ENCODE measurements at places on chromosomes 11 and 22.

DNA sequence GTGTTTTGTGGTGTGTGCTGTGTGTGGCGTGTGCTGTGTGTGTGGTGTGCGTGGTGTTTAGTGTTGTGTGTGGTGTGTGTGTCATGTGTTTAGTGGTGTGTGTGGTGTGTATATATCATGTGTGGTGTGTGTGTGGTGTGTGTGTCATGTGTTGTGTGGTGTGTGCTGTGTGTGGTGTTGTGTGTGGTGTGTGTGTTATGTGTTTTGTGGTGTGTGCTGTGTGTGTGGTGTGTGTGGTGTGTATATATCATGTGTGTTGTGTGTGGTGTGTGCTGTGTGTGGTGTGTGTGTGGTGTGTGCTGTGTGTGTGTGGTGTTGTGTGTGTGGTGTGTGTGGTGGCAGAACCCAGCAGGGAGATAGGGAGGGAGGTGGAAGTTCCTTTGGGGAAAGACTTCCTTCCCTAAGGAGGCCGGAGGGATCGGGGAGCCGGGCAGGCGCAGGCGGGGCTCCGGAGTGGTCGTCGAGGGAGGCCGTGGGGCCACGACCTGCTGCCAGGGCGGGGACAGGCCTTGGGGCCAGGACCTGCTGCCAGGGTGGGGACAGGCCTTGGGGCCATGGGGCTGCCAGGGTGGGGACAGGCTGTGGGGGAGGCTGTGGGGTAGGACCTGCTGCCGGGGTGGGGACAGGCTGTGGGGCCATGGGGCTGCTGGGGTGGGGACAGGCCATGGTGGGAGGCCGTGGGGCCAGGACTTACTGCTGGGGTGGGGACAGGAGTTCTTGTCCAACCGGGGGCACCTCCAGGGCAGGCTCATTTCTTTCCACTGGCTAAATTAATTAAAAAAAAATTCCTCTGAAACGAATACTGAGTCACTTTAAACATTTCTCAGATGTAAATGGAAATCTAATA lies 15.2 kb downstream of the PIM3 start:
- DNase-seq, result no peak

- DNase-seq, result no peak
Observed at GRCh38 chr11:113514856-113515255, 39.7 kb upstream of the DRD2 start.

- no peak for DNase-seq
Observed at GRCh38 chr11:390175-390574, 3.8 kb upstream of the PKP3 start.

DNA sequence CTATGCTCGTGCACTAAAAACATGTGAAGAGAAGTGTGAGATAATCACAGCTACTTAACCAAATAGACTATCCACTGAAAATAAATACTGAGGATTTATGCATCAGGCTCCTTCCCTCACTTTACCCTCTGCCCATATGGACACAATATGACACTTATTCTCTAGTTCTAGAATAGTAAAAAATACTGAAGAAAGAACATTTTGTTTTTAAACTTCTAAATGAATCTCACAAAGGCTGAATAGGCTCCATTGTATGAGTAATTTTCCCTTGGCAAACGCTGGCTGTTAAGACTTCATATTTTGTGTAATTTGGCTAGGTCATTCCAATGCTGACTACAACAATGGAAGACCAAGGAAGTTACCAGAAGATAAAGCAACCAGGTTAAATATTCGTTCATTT lies 9.9 kb downstream of the HPS5 start:
- no peak for DNase-seq

DNA sequence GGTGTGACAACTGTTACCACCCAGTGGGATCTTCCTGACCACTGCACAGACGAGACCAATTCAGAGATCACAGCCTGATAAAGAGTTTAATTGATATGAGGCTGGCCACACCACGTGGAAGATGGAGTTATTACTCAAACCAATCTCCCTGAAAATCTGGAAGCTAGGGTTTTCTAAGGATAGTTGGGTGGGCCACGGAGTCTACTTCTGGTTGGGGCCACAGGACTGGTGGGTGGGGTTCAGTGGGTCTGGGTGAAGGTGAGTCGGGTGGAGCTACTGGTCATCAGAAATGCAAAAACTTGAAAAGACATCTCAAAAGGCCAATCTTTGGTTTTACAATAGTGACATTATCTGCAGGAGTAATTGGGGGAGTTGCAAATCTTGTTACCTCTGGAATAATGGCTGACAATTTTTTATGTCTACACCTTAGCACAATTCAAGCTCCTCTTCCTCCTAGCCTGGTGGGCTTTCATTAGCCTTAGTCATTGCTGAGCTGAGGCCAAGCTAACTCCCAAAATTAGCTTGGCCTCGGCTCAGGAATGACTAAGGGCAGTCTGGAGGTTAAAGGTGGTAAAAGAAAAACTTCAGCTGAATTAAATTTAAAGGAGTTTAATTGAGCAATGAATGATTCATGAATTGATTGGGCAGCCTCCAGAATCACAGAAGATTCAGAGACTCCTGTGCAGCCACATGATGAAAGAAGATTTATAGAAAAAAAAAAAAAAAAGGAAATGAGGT lies 13.1 kb downstream of the C11orf96 start:
- no peak for DNase-seq

DNA sequence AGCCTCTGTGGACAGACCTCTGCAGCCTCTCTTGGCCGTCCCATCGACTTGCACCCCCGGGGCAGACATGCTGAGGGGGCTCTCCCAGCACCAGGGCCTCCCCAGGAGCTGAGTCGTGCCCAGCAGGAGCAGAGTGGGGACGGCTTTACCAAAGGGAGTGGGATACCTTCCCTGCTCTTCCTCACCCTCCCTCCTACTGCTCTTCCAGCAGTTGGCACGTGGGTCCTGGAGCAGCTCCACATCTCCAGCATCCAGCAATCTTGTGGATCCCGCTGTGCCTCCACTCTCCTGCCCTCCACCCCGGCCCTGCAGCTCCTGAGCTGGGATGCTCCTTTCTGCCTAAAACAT lies 854.0 kb downstream of the BRD1 start:
- DNase-seq, result no peak

- DNase-seq, result no peak
Observed at GRCh38 chr11:1165256-1166041, 7.7 kb downstream of the MUC5AC start.

DNA sequence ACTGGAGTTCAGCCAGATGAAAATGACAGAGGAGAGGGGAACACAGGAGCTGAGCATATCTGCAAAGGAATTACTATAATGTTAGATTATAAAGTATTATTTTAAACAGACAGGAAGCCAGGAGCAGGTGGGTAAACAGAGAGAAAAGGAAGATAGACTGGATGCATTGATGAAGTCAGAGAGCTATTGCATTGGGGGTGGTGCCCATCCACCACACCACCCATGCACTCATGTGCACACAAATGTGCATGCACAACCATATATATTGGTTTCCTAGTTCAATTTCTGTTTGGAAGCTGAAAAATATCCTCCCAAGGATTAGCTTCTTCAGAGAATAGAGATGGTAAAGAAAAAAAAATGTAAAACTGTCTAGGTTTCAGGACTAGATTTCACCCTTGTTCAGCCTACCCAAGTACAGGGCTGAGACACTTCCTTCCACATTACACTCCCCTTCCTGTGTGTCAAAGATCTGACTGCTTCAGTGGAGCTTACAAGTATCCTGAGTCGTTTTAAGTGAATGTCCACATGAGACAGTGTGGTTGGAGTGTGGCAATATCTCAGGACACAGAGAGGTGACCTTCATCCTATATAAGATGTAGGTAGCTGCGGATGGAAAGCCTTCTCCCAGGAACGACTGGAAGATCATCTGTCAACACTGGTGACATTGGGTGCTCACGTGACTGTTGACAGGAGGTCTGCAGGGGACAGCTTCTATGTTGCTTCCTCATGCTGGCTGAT lies 12.2 kb upstream of the SMPD1 start:
- no peak for DNase-seq

DNA sequence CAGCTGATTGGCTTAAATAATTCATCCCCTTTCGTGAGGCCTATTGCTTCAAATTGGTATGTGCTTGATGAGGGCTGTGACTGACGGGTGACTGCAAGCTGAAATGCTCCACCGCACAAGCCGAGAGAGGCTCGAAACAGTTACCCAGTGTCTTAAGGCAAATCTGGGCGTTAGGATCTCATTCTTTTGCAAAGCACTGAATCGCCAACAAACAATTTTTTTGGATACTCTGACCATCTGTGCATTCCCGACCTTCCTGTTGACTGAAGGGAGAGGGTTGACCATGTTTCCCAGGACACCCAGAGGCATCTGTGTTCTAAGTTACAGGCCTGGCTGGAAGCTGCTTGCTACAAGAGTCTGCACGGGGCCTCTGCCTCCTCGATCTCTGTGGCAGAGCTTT lies 32.1 kb downstream of the CACNG2 start:
- no peak for DNase-seq

DNA sequence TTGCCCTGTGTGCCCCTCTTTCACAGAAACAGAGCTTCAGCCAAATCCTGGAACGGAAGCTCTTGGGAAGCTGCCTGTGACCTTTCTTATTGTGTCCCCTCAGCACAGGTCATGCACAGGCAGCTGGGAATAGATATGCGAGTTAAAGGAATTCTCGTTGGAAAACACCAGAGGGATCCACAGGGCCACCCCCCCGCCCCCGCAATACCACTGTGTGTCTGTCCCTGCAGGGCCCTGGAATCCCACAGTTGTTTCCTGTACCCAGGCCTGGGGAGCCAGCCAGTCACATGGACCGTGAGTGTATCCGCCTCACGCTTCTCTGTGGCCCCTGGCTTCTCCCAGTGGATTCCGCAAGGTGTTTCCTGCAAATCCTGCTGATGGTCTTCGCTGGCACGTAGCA lies 29.0 kb downstream of the TIMP3 start:
- DNase-seq, result no peak

GRCh38 chr11:35111161-35112055 lies 27.6 kb upstream of the CD44 start:
- no peak for DNase-seq

GRCh38 chr22:32079130-32080089 lies 36.3 kb downstream of the SLC5A1 start:
- no peak for DNase-seq

GRCh38 chr11:117924631-117925170 lies 4.5 kb downstream of the TMPRSS13 start:
- DNase-seq, result no peak

GRCh38 chr22:22587577-22588188 lies 28.6 kb upstream of the PRAME start:
- no peak for DNase-seq

GRCh38 chr11:128465531-128465930 lies 121.8 kb downstream of the ETS1 start:
- no peak for DNase-seq

DNA sequence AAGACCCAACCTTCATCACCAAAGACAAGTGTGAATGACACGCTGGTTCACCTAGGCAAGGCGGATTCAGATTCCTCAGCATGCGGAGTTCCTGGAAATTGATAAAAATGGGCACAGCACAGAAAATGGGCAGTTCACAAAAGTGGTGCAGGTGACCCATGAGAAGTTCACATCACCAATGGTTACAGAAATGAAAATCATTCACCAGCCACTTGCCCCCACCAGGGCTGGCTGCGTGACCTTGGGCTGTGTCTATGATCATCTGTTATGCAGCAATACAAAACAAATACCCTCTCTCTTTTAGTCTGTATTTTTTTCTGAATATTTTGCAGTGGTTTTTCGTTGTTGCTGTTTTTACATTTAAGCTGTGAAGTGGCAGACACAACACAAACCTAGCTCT lies 415.9 kb downstream of the TBC1D22A start:
- no peak for DNase-seq

DNA sequence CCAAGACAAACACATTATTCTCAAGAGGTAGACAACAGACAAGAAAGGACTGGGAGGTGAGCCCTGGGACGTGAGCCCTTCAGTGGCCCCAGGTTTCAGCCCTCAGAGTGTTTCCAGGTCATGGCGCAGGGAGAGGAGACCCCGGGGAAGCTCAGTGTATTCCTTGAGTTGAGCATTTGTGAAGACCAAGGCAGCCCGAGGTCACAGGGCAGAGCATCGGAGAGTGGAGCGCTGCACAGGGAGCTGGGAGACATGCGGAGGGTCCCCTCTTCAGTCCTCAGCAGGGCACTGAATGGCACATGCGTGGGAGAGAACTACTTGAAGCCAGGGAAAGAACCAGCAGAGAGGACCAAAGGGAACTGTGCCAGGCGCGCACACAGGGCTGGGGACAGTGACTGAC lies 11.7 kb downstream of the KRTAP5-6 start:
- no peak for DNase-seq

- no peak for DNase-seq
Observed at GRCh38 chr11:10122326-10123197, 171.5 kb downstream of the SBF2 start.

DNA sequence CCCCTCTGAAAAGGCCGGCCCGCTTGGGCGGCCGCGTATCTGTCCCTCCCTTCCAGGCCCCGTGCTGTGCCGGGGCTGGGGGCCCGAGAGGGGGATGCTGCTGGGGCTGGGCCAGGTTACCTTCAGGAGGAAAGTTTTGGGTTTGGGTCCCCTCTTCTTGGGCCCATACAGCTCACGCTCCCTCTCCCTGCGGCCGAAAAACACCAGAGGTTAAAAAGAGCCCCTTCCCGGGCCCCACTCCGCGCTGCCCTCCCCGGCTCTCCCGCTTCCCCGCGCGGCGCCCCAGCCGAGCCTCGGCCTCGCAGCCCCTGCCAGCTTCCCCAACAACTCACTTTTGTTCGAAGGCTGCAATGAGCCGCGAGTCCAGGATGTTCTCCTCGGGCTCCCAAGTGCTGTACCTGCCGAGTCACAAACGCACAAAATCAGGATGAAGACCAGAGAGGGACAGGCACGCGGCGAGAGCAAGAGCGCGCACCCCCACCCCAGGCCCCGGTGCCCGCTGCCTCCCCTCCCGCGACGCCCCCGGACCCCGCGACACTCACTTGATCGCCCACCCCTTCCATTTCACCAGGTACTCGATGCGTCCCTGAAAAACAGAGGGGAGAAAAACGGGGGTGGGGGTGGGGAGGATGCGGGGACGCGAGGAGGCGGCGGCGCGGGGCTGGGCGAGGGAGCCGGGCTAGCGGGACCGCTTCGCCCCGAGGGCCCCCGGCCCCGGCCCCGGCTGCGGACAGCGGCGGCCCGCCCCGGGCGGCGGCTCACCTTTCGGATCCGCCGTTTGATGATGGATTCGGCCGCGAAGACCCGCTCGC lies 450 bp downstream of the CBX6 start:
- DNase-seq, result no peak

GRCh38 chr11:122743949-122744348 lies 88.4 kb downstream of the UBASH3B start:
- no peak for DNase-seq

- no peak for DNase-seq
Observed at GRCh38 chr11:77027275-77027674, 6.9 kb upstream of the B3GNT6 start.

DNA sequence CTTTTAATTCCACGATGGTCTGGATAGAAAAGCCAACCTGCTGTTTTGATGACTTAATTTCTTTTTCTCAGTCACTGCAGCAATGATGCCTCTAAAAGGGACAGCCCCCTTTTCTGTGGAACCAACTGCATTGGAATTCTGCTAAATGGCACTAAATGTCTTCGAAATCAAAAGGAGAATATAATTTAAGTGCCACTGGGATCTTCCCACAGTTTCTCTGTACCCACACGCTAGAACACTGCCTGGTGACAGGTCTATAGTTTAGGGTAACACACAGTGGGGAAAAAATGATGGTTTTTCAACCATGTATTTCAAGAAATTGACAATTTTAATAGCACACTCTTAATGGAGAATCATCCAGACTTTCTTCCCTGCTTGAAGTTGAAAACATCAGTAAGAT lies 182.3 kb downstream of the OPCML start:
- no peak for DNase-seq

- DNase-seq, result no peak
Observed at GRCh38 chr11:119784421-119784820, 55.4 kb upstream of the NECTIN1 start.
